ENCODE measurements at places on chromosomes 13 and 19.

DNA sequence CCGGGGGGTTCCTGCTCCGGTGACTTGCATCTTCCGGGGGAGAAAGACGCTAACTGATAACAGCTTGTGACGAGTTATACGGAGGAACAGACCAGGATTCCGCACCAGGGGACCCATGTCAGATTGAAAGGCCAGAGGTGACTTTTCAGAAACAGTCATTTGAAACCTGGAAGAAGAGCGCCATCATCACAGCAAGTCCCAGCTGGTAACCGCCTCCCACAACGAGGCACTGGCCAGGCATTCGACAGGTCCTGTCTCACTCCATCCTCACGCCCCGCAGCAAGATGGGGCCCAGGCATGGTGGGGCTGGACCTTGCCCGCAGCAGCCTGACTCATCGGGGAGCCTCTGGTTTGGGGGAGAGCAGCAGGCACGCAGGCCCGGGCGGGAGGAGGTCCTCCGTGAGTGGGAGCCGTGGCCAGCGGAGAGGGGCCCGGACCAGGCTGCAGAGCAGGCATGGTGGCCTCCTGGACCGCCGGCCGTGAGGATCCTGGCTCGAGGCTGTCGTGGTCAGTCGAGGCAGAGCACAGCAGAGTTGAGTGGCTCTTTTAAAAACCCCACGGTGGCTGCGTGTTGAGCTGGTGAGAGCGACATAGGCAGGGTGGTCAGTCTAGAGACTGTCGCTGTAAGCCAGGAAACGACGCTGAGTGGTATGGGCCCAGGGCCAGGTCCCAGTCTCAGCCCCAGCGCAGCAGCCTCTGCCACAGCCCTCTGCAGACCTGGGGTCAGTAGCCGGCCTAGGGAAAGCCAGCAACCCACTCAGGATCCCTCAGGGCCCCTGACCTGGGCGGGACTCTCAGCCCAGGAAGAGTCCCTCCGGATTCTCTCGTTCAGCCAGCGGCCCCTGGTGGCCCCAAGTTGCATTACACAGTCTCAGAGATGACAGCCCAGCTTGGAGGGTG lies 94.9 kb upstream of the MCF2L start:
- peak; percentile 69 for DNase-seq

- no peak for DNase-seq
Observed at GRCh38 chr13:42970824-42971690, 21.0 kb downstream of the EPSTI1 start.

- DNase-seq = no peak
Observed at GRCh38 chr13:23608701-23609413, 38.6 kb downstream of the TNFRSF19 start.

DNA sequence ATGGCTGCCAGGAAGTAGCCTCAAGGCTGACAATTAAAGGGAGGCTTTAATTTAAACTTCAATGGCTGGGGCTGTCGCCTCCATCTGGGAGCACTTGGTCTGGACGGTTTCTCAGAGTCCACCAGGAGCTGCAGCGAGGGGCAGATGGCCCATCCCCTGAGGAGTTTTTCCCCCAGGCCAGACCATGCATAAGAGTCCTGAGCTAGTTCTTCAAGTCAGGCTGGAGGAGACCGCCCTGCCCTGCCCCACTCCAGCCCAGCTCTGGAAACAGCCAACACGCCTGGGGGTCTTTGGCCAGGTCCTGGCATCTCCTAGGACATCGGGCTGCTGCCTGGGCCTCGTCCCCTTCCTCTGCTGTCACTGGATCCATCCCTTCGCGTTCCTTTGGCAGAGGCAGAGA lies 5.3 kb upstream of the ACTN4 start:
- DNase-seq = no peak

DNA sequence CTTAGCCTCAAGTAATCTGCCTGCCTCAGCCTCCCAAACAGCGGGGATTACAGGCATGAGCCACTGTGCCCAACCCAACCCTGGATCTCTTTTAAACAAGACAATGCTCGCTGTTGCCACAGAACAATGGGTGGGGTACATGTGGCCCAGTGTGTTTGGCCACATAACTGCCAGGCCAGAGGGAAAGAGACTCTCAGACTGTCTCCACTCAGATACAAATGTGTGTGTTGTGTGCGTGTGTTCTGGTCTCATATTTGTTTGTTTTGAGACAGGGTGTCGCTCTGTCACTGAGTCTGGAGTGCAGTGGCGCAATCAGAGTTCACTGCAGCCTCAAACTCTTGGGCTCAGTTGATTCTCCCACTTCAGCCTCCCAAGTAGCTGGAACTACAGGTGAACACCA lies 25.8 kb downstream of the LDLR start:
- no peak for DNase-seq
